NCI-H2227 treated with DMSO at 0.1 percent for 48 hours (cell line): ENCODE measurements at places on chromosomes 12 and 14.

DNA sequence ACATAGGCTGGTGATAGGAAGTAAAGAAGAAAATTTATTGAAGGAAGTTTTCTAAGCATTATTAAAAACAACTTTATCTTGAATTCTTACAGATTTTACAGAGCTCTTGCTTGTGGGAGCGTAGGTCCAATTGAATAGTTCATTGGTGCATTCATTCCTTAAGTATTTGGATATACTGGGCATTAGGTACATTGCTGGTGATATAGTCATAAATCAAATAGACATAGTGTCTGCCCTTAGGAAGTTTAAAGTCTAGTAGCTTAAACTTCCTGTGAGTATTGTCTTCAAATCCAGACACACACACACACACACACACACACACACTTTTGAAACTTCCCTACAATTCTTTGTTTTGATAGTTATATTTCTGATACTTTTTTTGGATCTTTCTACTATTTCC, 226.7 kb downstream of the FUT8 start:
- no peak for DNase-seq

- no peak for DNase-seq
These were observed 6.1 kb downstream of the METTL3 start for GRCh38 chr14:21505012-21505553.

GRCh38 chr14:33404964-33405574, 466.4 kb downstream of the NPAS3 start:
- DNase-seq: no peak

DNA sequence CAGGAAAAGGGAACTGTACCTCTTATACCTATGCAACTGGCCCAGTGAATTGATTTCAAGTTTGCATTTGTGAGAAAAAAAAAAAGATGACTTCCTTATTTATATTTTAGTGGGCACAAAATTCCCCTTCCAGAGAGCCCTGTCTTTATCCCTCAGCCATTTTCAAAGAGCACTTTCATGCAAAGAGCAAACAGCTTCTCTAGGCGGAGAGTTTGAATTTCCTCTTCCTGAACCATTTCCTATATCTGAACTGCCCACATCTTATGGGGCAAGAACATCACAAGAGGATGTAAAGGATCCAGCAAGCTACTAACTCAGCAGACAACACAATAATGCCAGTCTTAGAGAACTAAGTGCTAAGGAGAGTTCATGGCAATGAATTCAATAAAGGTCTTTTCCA, 22.3 kb upstream of the PLXNC1 start:
- no peak for DNase-seq

- DNase-seq: no peak
These were observed 3.9 kb downstream of the NKX2-1 start for GRCh38 chr14:36515896-36516718.

GRCh38 chr14:22002860-22003284, 329.3 kb upstream of the OR4E1 start:
- no peak for DNase-seq

GRCh38 chr12:113236539-113237399, 15.5 kb downstream of the TPCN1 start:
- no peak for DNase-seq

- no peak for DNase-seq
These were observed 1.8 kb downstream of the ARID2 start for GRCh38 chr12:45731190-45731775.

- no peak for DNase-seq
These were observed 217.1 kb downstream of the EXOC5 start for GRCh38 chr14:57051633-57052032.

- no peak for DNase-seq
These were observed 144.0 kb upstream of the FBXO33 start for GRCh38 chr14:39576258-39576657.

DNA sequence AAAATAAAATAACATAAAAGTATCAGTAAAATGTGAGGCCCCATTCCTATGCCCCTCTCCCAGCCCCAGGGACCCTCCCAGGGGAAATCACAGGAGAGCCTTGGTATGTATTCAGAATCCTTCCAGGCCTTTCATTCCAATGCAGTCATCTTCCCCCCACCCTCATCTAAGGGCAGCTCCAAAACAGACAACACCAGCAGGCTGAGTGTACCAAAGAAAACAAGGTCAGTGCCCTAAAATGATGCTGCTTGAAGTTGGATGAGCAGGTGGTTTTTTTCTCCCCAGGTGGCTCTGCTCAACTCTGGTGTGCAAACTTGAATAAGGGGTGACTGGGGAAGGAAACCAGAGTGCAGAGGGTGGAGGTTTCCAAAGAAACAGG, 56.2 kb downstream of the TSPAN9 start:
- no peak for DNase-seq

- no peak for DNase-seq
These were observed 358.7 kb downstream of the MED13L start for GRCh38 chr12:115918763-115919162.

GRCh38 chr12:67609226-67609870, 39.2 kb upstream of the DYRK2 start:
- no peak for DNase-seq

- peak; percentile 16 for DNase-seq
These were observed 34.2 kb upstream of the C14orf180 start for GRCh38 chr14:104545151-104545941.

DNA sequence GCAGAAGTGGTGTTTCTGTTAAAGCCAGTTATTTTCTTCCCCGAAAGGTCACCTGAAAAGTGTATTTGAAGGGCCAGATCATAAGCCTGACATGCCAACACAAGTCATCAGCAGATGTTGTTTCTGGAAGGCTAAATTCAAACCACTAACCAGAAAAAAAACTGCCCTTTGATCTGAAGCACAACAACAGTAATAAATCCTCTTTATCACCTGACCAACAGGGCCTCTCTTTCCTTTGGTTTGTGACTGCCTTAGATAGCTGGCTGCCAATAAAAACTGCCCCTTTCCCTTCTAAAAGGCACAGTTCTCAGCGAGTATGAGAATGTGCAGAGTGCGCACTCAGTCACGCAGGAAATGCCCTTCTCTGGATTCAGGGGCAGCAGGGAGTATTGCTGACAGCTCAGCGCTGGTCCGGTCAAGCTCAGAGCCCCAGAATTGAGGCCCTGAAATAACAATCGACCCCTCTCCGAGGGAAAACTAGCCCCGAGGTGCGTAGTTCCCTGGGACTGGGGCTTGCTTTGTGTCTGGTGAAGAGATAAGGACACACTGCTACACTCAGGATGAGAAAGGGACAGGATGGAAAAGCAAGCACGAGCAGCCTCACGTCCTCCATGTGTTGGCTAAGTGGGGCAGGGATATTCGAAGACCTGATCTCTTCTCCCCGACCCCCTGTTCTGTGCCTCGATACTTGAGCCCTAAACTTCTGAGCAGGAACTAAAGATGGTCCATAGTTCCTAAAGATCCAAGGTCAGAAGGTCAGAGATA, 184.2 kb upstream of the GZMB start:
- DNase-seq: peak; percentile 40

DNA sequence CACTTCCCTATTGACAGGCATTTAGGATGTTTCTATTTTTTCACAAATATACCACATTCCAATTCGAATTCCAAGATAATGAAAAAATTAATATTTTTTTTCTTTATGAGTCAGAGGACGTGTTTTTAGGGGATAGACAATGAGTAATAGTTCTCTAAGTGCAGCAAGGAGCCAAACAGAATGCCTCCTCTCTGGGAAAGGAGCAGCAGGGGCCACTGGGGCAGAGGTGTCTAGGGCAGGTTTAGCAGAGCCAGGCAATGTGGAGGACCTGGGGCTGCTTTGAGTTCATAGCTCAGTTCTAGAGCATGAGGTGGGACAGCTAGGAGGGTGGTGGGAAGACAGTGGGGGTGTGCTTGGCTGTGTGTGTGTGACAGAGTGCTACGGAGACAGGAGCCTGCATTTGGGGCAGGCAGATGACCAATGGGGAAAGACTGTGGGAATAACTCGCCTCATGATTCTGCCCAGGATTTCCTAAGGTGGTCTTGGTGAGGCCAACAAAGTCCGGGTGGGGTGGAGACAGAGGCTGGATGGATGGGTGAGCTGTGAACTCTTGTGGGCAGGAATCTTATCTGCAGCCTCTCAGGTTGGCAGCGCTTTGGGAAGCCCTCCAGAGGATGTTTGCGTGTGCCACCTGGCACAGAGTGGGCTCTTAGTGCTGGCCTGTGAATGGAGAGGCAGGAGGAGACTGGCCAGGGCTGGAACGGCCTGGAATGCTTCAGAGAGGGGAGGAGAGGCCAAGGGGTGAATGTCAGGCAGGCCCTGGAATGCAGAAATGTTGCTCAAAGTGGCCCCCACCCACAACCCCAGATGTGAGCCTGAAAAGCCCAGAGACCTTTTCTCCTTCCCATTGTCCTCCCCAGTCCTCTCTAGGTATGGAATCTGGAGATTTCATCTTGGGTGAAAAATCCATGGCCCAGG, 2.4 kb upstream of the KRT7 start:
- DNase-seq: no peak

DNA sequence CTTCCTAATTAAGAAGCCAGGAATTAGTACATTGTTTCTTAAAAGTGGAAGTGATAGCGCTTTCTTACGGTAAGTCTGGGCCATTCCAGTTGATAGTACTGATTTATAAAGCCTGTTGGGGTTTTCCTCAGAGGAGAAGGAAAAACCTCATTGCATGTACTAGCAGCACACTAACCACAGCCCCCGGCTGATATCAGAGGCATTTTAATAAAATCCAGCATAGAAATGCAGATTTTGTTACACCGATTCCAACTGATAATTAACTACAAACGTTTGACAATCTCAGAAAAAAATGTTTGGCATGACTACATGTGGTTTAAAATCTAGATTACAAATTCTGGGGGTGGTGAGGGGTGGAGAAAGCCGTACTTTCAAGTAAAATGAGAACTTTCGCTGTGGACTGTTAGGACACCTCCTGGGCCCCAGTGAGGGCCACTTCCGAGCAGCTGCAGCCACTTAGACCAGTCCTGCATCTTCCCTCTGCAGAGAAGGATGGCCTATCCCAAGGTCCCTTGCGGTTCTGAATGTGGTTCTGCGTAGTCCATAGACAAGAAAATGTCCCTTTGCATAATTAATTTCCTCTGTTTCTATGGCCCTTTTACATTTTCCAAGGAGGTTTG, 374.4 kb downstream of the NUAK1 start:
- no peak for DNase-seq

- DNase-seq: no peak
These were observed 107.0 kb downstream of the PAPLN start for GRCh38 chr14:73344319-73344718.

- no peak for DNase-seq
These were observed 12.3 kb downstream of the CCDC88C start for GRCh38 chr14:91405241-91405721.

- no peak for DNase-seq
These were observed 2.6 kb downstream of the PDE6H start for GRCh38 chr12:14975457-14975856.

DNA sequence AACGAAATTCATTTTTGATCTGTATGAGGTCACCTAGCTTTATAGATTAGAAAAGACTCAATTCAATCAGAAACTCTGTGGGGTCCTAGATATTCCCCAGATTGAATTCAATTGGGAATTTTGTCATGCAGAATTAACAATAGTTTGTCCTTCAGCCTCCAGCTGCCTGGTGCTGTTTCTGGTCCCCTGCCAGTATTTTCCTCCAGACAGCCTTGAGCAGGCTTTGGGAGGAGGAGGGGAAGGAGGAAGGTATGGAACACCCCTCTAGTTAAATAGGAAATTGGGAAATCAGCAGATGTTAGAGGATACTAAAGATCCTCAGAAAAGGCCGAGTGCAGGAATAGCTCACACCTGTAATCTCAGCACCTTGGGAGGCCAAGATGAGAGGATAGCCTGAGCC, 10.6 kb downstream of the GRIP1 start:
- DNase-seq: no peak

- DNase-seq: no peak
These were observed 104.2 kb upstream of the RTL1 start for GRCh38 chr14:101007765-101008164.

DNA sequence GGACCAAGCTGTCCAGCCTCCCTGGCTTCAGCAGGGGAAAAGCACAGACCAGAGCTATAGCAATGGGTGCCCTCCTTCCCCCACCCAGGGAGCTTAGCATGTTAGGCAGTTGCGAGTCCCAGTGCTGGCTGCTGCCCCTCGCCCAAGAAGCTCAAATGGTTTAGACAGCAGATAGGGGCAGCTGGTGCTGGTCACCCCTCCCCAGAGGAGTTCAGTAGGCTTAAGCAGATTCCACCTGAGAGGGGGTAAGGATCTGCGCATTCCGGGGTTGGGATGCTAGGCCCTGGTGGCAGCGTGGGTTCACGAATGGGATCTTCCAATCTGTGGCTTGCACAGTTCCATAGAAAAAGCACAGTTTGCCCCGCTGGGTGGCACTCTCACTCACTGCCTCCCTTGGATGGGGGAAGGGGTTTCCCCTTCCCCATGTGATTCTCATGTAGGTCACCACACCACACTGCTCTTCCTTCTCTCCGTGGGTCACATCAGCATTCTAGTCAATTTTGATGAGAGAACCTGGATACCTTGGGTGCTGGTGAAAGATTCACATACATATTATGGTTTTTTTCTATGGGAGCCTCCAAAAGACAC, 665.6 kb downstream of the C12orf50 start:
- DNase-seq: no peak

GRCh38 chr12:109910969-109911348, 10.9 kb downstream of the TCHP start:
- DNase-seq: no peak

GRCh38 chr14:101859958-101860357, 98.4 kb downstream of the PPP2R5C start:
- no peak for DNase-seq
